ENCODE measurements at places on chromosomes 12 and 14. TPM values are rescaled to one million over a fixed set of nuclear protein-coding genes. Genes with fewer than 3 reads are reported as not detected.

The PMEL gene
- total RNA-seq, result 3.7 TPM

DNA sequence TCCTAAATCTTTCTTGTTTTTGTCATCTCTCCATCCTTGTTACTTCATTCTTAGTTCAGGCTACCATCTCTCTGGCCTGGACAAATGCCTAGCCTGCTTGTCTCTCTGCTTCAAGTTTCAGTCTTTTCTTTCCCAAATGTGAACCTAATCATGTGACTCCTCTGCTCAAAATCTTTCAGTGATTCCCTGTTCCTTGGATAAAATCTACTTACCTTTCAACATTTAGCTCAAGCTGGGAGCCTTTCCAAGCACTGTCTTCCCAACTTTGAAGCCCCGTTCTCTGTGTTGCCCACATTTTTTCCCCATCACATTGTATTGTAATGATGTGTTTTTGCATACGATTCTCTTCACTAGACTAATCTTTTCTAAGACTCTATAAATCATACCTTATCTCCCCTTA lies 24.7 kb downstream of the SLC7A8 start:
- DNase-seq, result no peak

The CDH24 gene
- 17.7 TPM for total RNA-seq

DNA sequence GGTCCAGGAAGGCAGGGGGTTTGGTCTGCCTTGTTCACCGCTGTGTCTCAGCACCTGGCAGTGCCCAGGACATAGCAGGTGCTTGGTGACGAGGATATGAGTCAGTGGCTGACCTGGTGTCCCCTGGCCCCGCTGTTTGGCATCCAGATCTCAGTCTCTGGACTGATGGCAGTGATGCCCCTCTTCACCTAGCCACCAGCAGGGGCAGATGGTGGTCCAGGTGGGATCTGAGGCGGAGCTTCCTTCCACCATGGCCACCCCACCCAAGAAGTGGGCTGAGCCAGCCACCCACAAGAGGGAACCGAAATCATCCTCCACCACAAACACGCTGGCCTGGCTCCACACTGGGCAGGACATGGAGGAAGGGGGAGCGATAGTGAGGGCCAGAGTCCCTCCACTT lies 16.1 kb upstream of the SH2B3 start:
- DNase-seq, result no peak

- no peak for DNase-seq
Measured at GRCh38 chr14:78725086-78725485, 554.9 kb downstream of the NRXN3 start.
